ENCODE measurements at places on chromosomes 7 and 10.

GRCh38 chr7:33903791-33904680, 1.3 kb upstream of the BMPER start:
- no peak for DNase-seq

DNA sequence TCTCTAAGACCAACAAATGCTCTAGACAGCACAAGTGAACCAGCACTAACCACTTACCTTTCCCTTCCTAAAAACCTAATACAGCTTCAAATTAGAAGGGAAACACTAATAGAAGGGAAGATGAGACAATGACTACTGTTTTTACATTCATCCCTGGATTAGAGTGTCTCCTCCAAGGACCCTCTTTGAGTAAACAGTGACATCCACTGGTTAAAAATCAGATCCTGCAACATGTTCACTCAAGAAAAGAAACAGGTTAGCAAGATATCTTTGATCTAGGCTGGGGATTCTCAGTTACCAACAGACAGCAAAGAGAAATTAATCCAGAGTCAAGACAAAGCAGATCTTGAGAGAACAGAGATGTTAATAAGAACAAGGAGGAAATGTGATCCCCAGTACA, 177.7 kb upstream of the GHITM start:
- DNase-seq, result no peak

- no peak for DNase-seq
Observed at GRCh38 chr10:125549653-125550052, 133.3 kb downstream of the TEX36 start.

- no peak for DNase-seq
Observed at GRCh38 chr7:98571986-98572385, 45.1 kb upstream of the NPTX2 start.

DNA sequence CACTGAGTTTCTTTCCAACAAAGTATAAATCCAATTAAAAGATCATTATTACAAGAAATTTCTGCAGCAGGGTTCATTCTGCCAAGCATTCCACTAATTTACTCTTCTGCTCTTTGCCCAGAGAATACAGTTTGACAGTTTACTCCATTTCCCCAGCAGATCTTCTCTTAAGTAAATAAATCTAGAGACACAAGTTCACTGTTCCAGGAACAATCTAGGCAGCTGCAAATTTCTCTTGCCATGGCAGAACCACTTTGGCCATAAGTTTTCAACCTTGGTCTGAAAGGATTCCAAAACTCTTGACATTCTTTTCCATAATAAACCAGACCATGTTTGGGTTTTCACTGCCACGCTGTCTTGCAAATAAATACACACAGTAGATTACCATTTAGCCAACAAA, 11.5 kb downstream of the RGS10 start:
- no peak for DNase-seq

DNA sequence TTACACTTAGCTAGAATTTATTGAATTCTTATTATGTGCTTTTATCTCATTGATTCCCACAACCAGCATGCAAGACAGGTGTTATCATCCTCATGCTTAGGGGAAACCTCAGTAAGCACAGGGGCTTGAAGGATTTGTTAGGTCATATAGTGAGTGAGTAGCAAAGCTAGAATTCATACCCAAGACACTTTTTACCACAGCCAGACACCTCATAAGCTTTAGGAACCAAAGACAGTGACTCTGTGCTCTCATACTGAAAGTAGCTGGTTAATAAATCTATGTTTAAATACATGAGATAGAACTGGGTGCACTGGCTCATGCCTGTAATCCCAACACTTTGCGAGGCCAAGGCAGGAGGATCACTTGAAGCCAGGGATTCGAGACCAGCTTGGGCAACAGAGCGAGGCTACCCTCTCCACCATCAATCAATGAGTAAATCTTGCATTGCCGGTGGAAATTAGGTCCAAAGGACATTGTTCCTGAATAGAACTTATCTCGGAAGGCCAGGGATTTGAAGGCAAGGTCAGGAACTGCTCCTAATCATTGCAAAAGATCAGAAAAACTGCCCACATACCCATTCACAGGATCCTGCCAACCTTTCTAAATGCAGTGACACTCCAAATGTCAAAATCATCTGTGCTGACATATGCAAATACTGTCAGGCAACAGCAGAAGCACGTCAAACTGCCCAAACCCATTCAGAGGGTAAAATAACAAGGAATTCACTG, 523.5 kb downstream of the PARD3 start:
- no peak for DNase-seq

GRCh38 chr7:149261316-149261828, 624 bp upstream of the ZNF783 start:
- DNase-seq, result no peak

DNA sequence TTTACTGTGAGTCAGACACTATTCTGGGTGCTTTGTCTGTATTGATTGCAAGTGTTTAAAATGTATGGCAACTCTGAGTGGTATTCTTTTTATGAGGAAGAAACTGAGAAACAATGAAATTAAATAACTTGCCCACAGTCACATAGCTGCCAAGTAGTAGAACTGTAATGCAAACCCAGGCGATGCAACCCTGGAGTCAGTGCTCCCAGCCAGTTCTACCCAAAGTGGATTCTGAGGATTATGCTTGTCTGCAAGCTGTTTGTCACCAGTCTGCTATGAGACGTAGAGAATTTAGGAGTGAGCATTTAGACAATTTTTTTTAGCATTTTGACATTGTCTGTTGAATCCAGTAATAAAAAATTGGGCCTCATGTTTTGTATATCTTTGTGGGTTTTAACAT, 306.0 kb upstream of the LRGUK start:
- no peak for DNase-seq

DNA sequence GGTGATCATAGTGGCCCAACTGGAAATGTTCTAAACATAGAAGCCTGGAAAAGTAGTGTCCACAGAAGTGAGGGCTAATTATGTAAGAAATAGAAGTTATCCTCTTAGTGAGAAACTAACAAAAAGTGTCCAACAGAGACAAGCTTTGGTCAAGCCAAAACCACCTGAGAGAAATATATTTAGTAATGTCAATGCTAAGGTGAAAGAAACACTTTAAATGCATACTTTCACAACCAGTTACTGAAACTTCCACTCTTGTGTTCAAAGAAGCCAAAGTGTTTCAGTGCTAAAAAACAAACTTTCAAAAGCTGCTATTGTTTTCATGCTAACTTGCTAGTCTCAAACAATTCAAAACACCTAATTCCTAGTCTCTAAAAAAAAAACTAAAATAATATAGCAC, 18.1 kb downstream of the RAB11FIP2 start:
- DNase-seq, result no peak

GRCh38 chr7:26291251-26291650, 411 bp upstream of the SNX10 start:
- no peak for DNase-seq

DNA sequence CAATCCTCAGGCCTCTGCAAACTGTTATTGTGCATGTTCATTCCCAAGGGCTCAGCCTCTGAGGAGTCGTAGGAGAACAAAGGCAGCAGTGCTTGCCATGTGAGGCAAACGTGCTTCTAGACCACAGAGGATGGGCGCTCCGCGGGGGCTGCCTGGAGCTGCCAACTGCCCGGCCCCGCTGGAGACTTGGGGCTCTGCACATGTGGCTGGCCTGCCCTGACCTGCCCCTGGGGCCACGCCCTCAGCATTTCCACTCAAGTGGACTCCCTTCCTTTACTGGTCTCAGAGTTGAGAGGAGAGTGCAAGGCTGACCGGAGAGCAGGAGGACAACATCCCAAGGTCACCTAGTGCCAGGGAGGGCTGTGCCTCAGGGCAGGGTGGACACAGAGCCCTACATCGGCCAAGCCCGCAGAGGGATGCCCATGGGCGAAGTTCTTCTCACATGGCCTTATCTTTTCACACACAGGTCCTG, 222.3 kb upstream of the ZNF32 start:
- no peak for DNase-seq

GRCh38 chr7:74193054-74193453, 16.8 kb upstream of the LAT2 start:
- no peak for DNase-seq

DNA sequence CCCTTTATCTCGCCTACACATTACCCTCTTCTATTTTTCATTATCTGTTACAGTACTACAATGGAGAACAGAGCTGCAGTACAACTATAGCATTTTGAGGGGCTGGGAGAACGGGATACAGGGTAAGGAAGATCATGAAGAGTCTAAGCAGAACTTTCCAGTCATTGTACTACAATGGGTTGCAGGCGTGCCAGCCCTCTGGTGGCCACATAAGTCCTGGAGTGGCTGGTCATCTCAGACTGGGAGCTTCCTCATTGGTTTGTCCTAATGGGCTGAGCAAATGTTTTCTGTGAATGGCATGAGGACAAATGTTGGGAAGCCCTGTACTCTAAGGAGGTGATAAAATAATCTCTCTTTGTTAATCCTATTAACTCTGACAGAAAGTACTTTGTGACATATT, 33.0 kb downstream of the TMEM106B start:
- no peak for DNase-seq

DNA sequence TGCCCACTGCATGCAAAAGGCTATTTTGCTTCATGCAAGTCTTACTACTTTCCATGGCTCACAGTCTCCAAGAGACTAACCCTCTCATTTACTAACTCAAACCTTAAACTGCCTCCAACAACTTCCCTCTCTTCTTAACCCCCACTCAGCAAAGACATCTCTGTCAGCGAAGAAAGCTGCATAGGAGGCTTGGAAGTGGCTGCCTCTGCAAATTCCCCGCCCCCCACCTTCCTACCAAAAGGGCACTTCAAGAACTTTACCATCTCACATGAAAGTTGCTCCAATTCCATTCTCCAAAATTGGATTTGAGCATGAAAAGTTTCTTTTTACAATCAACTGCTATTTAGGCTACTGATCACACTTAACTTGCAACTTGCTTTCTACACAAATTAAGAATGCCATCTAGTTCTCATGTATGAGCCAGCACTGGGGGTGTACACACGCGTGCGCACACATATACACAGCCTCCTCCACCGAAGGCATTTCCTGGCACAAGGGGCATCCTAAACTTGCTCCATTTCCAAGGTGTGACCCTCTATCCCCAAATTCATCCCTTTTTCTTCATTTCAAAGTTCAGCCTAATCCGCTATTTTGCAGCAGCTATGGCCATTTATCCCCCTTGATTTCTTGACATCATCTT, 1.8 kb downstream of the CCDC6 start:
- DNase-seq, result no peak

DNA sequence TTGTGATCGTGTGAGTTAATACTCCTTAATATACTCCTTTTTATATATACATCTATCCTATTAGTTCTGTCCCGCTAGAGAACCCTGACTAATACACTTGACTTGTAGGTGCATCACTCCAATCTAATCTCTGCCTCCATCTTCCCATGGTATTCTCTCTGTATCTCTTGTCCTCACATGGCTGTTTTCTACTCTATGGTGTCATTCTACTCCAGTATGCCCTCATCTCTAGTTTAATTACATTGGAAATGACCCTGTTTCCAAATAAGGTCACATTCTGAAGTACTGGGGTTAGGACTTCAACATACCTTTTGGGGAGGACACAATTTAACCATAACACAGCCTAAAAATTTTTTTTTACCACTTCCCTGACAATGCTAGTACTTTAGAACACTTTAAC, 25.8 kb upstream of the TNKS2 start:
- no peak for DNase-seq

- DNase-seq, result peak; percentile 70
Observed at GRCh38 chr10:124741281-124741921, 2.8 kb downstream of the FAM53B start.

- DNase-seq, result peak; percentile 37
Observed at GRCh38 chr10:70558871-70559810, 43.4 kb downstream of the PRF1 start.

Measured in COLO829 (cell line).